Stimulated activated CD8-positive, alpha-beta memory T cell treated with anti-CD3 and anti-CD28 coated beads, Interleukin-4, amount 100 ng/mL, for 24 hours (primary cell): ENCODE measurements at places on chromosomes 2 and 18.

DNA sequence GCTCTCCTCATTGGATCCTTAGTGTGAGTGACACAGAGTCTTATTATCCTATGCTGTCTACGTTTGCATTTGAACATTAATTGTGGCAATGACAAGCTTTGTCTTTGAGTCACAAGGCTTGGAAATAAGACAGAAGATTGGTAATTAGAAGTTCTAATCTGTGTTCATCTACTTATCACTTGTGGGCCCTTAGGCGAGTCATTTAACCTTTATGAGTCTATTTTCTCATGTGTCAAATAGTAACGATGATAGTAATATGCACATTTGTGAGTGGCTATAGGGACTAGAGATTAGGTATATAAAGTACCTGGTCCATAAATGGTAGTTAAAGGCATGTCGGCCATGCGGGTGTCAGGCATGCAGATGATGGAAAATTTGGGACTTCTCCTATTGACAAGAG lies 105.6 kb upstream of the NABP1 start:
- DNase-seq, result no peak

DNA sequence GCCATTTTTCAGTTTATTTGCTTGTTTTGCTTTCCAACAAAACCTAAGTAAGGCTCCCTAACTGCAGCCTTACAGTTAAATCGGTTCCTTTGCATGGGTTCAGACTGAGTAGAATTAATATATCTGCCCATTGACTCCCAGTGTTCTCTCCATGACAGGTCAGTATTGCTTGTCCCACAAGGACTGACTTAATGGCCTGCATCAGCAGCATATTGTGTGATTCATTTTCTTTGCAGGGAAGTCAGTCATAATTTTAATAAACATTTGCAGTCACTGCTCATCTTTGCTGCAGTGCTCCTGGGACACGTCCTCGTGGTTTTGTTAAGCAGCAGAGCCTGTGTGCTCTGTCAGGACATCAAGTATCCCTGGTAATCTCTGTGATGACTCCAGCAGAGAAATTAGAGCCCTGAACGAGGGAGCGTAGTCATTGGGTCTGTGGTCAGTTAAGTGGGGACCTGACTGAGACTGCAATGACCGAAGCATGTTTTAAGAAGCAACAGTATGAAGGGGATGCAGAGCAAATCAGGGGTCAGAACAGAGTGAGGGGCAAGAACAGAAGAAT lies 93.3 kb downstream of the CDH20 start:
- DNase-seq, result no peak

DNA sequence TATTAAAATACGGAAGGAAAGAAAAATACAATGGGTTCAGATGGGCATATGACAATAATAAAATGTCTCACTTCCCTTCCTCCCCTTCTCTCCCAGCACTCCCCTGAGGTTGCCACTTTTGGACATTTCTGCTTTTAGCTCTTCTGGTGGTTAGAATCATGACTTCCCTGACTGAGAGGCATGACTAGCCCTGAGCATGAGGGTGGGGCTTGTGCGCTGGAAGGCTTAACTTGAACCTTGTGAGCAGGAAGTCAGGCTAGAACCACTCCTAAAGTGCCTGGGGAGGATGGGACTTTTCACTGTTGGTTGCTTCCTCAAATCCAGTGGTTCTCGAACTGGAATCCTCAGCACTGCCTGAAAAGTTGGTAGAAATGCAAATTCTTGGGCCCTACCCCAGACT lies 19.7 kb upstream of the ARHGAP25 start:
- DNase-seq, result no peak

GRCh38 chr2:63050334-63051041 lies at the start of gene OTX1:
Gene OTX1, plus strand, starts transcription at chr2:63050830. Its CDS starts 2,161 bp downstream, at chr2:63052991.
- peak; percentile 50 for DNase-seq
